ENCODE measurements at places on chromosomes 6 and 20.

- no peaks in the 10 kb centered on the region for H3K4me1 ChIP-seq
- H3K36me3 ChIP-seq: no peaks in the 10 kb centered on the region
- no peak overlapping the region for H3K27ac ChIP-seq
- H3K4me3 ChIP-seq: no peak overlapping the region
- DNase-seq: no peak
- H3K27me3 ChIP-seq: no peaks in the 10 kb centered on the region
Observed at GRCh38 chr20:54320148-54320607, 112.3 kb downstream of the PFDN4 start.

DNA sequence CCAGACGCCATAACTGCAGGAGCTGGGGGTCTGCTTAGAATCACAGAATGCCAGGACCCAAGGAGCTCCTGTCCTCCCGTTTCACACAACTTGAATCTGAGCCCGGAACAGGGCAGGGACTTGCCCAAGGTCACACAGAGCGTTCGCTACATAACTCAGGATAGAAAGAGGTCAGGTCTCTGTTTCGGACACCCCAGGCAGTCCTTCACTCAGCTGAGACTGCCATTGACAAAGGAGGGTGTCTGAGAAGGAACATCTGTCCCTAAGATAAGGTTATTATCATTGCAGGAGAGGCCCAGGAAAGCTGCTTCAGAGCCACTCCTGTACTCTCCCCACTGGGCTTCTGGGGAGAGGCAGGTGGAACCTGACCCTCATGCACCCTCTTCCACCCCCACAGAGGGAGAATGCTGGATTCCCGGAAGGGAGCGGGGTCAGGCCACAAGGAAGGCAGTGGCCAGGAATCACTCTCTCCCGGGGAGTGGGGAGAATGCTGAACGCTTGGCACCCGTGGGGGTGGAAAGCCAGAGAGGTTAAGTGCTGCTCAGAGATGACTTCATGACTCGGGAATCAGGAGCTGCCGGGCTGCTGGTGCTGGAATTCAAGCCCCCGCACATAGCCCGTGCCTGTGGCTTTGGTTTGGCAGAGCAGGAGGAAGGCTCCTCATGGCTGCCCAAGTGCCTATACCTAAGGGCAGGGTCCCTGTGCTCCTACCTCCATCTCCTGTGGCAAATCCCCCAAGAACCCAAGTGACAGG lies 10.7 kb downstream of the SDC4 start:
- no peaks in the 10 kb centered on the region for H3K27me3 ChIP-seq
- no peaks in the 10 kb centered on the region for H3K36me3 ChIP-seq
- no peak for DNase-seq

GRCh38 chr20:46799781-46800408 lies 90.4 kb downstream of the SLC2A10 start:
- peaks cover 2% of the 10 kb centered on the region for H3K27me3 ChIP-seq
- no peaks in the 10 kb centered on the region for H3K36me3 ChIP-seq
- H3K4me3 ChIP-seq: no peak overlapping the region
- no peaks in the 10 kb centered on the region for H3K4me1 ChIP-seq
- no peak overlapping the region for H3K27ac ChIP-seq
- DNase-seq: no peak

DNA sequence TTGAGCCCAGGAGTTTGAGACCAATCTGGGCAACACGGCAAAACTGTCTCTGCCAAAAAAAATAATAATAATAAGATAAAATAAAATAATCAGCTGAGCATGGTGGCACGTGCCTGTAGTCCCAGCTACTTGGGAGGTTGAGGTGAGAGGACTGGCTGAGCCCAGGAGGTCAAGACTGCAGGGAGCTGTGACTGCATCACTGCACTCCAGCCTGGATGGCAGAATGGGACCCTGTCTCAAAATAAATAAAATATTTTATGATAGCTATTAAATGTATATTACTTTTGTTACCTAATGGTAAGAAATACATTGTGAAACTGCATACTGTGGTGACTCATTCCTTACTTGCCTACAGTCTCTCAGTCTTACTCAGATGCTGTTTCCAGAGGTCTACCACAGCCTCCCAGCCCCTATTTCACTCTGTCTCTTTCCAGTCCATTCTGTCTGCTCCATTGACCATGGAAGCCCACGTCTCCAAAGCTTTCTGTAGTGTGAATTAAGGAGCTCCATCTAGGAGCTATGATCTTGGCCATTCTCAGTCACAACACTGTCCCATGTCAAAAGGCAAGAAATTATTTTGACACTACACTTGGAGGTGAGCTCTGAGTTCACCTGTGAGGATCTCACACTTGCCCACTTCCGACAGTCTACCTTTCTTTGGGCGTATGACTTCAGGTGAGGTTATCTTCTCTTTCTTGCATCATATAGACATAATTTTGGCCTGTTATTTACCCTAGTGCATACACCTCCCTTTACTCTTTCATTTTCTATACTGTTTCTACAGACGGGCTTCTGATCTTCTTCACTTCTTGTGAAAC lies 22.4 kb upstream of the SNX9 start:
- H3K36me3 ChIP-seq: no peaks in the 10 kb centered on the region
- H3K4me3 ChIP-seq: no peak overlapping the region
- H3K4me1 ChIP-seq: no peaks in the 10 kb centered on the region
- no peak overlapping the region for H3K27ac ChIP-seq
- H3K27me3 ChIP-seq: no peaks in the 10 kb centered on the region
- DNase-seq: no peak

- H3K4me1 ChIP-seq: peaks cover 7% of the 10 kb centered on the region
- no peak overlapping the region for H3K4me3 ChIP-seq
- H3K27me3 ChIP-seq: no peaks in the 10 kb centered on the region
- no peak for DNase-seq
Observed at GRCh38 chr20:51731731-51732095, 36.5 kb downstream of the ATP9A start.

GRCh38 chr6:41277605-41278004 lies 8.9 kb downstream of the TREM1 start:
- H3K27ac ChIP-seq: no peak overlapping the region
- peaks cover 13% of the 10 kb centered on the region for H3K27me3 ChIP-seq
- no peak for DNase-seq
- H3K4me1 ChIP-seq: no peaks in the 10 kb centered on the region

GRCh38 chr6:154080461-154081189 lies 41.6 kb downstream of the OPRM1 start:
- no peaks in the 10 kb centered on the region for H3K4me1 ChIP-seq
- no peak overlapping the region for H3K4me3 ChIP-seq
- H3K27me3 ChIP-seq: no peaks in the 10 kb centered on the region
- H3K36me3 ChIP-seq: no peaks in the 10 kb centered on the region

All from Panc1 (cell line).